Prostate gland (tissue), 2 donors: ENCODE measurements at places on chromosomes 13 and 19.

DNA sequence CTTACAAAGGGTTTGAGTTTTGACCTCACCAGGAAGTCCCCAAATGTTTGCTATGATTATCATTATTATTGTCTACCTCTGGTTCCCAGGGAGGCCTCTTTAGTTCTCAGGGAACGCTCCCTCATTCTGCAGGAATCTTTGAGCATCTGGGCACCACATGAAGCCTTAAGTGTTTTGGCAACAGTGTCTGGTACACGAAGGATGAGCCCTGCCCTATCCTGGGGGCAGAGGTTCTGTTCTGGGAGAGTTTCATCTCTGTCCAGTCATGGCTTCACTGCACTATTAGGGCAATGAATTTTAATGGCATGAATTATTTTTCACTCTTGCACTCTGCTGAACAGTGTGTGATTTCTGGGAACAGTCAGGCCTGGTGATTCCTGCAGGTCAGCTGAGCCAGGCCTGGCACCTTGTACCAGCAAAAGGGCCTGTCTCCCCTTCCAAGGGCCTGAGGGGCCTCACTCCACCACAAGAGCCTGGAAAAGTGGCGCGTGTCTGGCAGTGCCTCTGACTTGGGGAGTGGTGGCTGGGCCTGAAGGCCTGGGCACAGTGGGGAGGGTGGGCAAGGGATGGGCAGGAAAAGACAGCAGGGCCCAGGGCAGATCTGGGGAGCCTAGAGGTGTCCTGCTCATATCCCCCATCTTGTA lies 4.6 kb downstream of the FAM187B start:
- no peak for DNase-seq

- DNase-seq: no peak
Measured at GRCh38 chr19:38928391-38929001, 2.1 kb downstream of the SARS2 start.

- DNase-seq: no peak
Measured at GRCh38 chr13:85093808-85094207, 705.4 kb downstream of the SLITRK6 start.

DNA sequence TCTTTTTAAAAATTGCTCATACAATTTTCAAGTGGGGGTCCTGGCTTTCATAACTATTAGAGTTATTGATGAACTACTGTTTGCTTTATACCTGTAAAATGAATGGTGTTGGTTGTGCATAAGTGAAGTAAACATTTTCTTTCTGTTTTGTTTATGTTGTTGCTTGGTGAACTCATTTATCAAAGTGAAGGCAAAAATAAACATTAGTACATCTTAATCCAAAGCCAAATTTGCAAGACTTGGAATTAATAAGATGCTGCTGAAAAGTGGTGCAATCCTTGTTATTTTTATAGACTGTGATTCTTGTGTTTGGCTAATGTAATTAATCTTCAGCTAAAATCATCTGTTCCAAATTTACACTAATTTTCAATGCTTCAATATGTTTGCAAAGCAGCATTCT lies 24.4 kb upstream of the DCT start:
- no peak for DNase-seq
